ENCODE measurements at places on chromosomes 4 and X.

DNA sequence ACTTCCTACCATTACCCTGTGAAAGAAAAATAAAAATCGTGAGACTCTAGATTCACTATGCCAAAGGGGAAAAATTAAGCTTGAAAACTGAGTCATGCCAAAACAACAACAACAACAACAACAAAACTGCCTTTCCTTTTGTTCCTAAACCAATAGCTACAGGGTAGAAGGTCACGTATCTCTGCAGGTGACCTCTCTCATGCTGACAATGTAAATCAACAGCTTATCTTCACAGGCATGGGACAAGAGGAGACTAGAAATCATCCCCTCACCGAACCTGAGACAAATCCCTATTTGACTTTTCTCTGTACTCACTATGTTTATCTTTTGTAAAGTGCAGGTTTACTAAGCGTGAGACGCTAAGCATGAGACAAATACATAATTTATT, 20.5 kb upstream of the AADAT start:
- DNase-seq, result no peak

DNA sequence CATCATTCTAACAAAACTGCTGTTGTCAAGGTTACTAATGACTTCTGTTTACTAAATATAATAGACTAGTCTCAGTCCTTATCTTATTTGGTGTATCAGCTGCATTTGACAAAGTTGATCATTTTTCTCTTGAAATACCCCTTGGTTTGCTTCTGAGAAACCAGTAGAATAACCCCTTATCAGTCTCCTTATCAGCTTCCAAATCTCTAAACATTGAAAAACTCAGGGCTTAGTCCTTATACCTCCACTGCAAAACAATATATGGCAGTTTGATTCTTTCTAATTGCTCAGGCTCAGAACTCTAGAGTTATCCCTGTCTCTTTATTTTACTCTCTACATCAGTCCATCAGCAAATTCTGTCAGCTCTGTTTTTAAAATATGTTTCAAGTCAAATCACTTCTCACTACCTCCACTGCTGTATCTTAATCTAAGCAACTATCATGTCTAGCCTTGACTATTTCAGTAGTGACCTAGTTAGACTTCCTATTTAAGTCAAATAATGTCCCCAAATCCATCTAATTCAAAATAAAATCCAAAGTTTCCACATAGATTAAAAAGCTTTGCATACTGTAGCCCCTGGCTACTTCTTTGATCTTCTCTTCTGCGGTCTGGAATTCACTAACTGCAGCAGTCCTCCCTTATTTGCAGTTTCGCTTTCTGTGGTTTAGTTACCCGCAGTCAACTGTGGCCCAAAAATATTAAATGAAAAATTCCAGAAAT, 87.1 kb upstream of the NPNT start:
- DNase-seq, result no peak

DNA sequence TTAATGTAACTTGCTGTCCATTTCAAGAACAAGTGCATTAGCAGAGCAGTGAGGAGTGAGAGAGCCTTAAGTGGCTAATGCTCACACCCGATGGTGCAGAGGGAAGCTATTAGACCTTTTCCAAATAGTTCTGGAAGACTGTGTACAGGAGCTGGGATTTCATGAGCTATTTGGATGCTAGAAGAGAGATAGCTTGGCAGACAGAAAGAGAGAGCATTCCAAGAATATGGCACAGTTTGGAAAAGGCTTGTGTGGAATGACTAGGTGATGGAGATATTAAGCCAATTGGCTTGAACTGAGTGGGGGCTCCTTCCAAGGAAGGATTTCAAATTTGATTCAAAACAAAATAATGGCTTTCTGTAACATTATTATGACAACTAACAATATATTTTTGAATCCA, 1097.2 kb upstream of the TENM3 start:
- no peak for DNase-seq

GRCh38 chr4:2258091-2259035, 3.5 kb downstream of the MXD4 start:
- no peak for DNase-seq

Measured in NCI-H1105 (cell line).